ENCODE measurements at places on chromosomes 6 and 20. TPM values are rescaled to one million over a fixed set of nuclear protein-coding genes. Genes with fewer than 3 reads are reported as not detected.

DPPA5 gene
- not detected for total RNA-seq

DNA sequence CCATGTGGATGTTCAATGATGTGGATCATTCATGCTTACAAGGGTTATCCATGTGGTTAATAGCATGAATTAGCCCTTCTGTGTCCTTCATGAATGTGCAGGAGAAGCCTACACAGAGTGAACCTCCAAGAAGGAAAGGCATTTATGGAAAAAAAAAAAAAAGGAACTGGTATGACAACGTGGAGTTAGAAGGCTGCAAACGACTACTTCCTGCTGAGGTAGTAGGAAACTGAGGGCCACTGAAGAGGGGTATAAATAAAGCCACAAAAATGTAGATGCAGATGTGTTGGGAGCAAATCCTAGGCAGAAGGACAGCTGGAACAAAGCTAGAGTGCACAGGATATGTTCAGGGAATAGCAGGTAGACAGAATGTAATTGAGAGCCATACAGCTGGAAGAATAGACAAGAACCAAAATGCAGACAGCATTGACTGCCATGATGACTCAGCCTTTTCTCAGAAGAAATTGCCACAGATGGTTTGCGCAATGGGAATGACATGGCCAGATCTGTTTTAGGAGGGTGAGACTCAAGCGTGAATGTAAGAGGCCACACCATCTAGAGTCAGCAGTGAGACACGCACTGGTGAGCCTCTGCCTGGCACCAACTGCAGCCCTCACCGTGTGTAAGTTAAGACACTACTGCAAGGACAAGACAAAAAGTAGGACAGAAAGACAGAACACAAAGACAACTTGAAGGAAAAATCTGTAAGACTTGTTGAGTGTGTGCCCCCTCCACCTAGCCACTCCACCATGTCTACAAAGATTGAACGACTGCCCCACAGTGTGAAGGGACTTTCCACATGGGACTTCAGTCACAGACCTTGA is 79.8 kb downstream of the KIF13A start:
- H3K27ac ChIP-seq, result peak overlapping the region; percentile 16
- no peaks in the 10 kb centered on the region for H3K27me3 ChIP-seq
- H3K36me3 ChIP-seq, result no peaks in the 10 kb centered on the region
- DNase-seq, result peak; percentile 98
- H3K4me1 ChIP-seq, result peaks cover 26% of the 10 kb centered on the region
- H3K4me3 ChIP-seq, result no peak overlapping the region

PRSS35 gene
- 60.2 TPM for total RNA-seq

DNA sequence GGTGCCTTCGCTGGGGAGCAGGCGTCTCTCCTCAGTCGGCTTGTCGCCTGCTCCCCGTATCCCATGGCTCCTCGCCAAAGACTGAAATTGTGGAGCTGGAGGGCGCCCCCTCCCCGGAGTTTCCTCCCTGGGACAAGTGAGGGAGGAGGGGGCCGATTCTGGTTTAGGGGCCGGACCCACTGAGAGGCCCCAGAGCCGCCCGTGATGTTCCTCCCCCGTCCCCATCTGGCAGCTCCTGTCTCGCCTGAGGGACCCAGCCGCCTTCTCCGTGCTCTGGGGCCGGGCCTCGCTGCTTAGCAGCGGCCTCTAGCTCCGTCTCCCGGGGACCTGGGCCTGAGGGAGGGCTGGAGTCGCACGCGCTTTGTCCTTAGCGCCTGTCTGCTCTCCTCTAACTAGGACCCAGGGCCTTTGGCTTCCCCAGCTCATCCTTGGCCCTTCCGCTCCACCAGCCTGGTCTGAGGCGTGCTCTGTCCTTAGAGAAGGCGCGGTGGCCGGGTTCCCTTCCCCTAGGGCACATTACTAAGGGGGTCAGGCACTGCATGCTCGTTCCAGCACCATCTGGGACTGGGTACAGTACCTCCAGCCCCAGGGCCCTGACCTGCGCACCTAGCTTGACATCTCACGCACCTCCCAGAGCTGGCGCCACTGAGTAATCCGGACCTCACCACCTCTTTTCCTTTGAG is 29.7 kb downstream of the SLC12A5 start:
- no peak overlapping the region for H3K27ac ChIP-seq
- peak; percentile 48 for DNase-seq
- H3K4me3 ChIP-seq, result no peak overlapping the region
- no peaks in the 10 kb centered on the region for H3K4me1 ChIP-seq
- H3K36me3 ChIP-seq, result peaks cover 28% of the 10 kb centered on the region
- peaks cover 61% of the 10 kb centered on the region for H3K27me3 ChIP-seq

- no peak overlapping the region for H3K4me3 ChIP-seq
- H3K27me3 ChIP-seq, result no peaks in the 10 kb centered on the region
- H3K27ac ChIP-seq, result no peak overlapping the region
- no peaks in the 10 kb centered on the region for H3K36me3 ChIP-seq
- no peaks in the 10 kb centered on the region for H3K4me1 ChIP-seq
Measured at GRCh38 chr6:161318456-161318855, 44.6 kb upstream of the AGPAT4 start.

- H3K27me3 ChIP-seq, result no peaks in the 10 kb centered on the region
- DNase-seq, result no peak
Measured at GRCh38 chr6:52417675-52418111, 2.4 kb upstream of the EFHC1 start.

- H3K36me3 ChIP-seq, result no peaks in the 10 kb centered on the region
- no peak overlapping the region for H3K4me3 ChIP-seq
- no peaks in the 10 kb centered on the region for H3K27me3 ChIP-seq
- H3K4me1 ChIP-seq, result peaks cover 9% of the 10 kb centered on the region
- DNase-seq, result no peak
- H3K27ac ChIP-seq, result no peak overlapping the region
Measured at GRCh38 chr6:161261325-161261724, 12.5 kb downstream of the AGPAT4 start.
